ENCODE measurements at places on chromosomes 11 and 22.

DNA sequence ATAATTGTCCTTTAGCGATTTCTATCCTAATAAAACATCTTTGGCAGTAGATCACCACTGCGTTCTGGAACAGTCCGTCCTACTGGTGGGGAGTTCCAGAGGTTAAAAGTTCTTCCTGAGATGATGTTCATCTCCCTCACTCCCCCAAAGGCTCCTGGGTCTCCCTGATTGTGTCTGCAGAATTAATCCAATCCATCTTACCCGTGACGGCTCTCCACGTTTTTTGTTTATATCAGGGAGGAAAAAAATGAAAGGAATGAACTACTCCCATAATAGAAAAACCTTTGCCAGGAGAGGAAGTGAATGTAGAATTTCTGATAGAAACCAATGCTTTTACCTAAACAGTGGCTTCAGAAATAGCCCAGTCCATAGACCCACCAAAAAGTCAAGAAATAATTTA is 81.6 kb downstream of the LARGE1 start:
- no peak for DNase-seq

GRCh38 chr11:71372693-71373657 is 75.2 kb downstream of the DHCR7 start:
- DNase-seq = peak; percentile 26

DNA sequence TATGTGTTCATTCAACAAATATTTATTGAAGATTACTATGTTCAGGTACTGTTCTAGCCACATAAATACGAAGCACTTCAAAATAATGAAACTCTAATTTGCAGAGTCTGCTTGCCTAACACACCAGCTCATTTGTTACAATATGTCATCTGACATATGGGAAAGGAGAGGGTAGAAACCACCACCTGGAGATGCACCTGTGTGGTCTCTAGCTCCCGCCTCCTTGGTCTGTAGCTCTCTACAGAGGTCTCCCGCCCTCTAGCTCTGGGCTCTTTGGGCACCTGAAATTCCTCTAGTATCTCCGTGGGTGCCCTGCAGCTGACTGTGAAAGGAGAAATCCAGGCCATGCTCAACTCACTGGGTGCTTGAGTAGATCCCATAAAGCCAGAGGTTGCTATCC is 51.4 kb upstream of the DBX1 start:
- DNase-seq = no peak

DNA sequence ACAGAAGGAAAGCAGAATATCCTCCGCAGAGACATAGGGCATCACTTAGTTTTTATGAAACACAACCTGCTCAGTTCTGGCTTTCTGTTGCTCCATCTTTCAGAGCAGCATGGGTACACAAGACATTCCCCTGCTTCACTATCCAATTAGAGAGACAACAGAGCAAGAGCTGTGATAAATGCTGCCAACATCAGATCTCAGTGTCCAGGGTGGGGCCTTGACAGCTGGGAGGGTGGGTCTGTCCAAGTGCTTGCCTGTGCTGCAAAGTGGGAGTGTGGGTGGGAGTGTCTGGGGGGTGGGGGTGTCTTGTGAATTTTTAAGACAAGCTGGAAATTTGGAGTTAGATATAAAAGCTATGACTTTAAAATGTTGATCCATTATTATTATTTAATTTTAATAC is 369.6 kb downstream of the TENM4 start:
- no peak for DNase-seq

GRCh38 chr22:33036881-33037280 is 21.3 kb downstream of the SYN3 start:
- DNase-seq = no peak

DNA sequence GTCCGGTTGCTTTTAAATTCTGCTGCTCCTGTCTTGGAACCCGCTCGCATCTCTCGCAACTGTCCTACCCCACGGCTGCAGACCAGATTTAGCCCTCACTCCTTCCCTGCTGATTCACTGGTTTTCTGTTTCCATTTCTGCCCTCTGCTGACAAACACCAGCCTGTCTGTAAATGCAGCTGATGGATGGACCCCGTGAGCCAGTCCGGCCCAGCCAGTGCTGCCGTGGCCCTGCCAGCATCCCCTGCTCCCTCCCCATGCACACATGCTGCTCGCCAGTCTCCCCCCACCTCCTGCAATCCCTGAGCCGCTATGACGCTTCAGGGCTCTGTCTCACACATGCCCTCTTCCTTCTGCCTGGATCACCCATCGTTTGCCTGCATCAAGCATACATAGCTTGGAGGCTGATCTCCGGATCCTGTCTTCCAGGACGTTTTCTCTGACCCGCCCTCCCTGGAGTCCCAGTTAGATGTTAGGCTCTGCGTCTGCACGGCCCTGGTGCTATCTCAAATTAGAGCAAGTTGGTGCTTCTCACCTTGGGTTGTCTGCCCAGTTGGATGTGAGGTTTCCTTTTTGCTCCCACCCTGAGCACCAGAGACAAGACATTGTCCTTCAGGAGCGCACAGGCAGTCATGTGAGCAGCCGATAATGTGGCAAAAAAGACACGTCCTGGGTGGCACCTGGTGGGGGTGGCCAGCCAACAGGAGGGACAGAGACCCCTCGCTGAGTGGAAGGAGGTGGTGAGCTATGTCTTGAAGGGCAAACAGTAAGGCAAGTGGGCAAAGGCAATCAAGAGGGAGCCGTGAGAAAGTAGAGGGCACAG is 4.3 kb upstream of the ACR start:
- DNase-seq = no peak

GRCh38 chr11:71484248-71485062 is 31.5 kb downstream of the NADSYN1 start:
- DNase-seq = no peak

GRCh38 chr11:45649544-45650165 is 15.8 kb downstream of the CHST1 start:
- no peak for DNase-seq

DNA sequence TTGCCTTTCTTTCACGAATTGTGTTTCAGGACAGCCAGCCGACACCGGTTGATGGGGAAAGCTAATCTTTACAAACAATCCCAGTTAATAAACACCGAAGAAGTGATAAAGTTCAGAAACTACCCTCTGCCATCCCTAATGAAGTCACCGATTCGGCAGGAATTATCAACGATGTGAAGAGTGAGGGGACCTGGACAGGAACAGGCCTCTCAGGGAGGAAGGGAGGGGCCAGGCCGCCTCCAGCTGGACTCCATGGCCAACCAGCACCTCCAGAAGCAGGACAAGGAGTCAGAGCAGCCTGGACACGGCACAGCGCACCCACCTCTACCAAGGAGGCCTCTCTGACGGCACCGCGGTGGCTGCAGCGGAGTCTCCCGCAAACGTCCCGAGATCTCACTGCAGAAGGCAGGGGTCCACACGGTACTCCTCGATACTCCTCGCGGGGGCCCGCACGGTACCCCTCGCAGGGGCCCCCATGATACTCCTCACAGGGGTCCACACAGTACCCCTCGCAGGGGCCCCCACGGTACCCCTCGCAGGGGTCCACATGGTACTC is 3.9 kb downstream of the TOLLIP start:
- DNase-seq = no peak

- DNase-seq = no peak
Observed at GRCh38 chr22:18056807-18057474, 20.8 kb upstream of the PEX26 start.

GRCh38 chr11:105142167-105142566 is 2.6 kb upstream of the CARD18 start:
- DNase-seq = no peak

GRCh38 chr22:44383652-44384562 is 71.2 kb upstream of the SHISAL1 start:
- no peak for DNase-seq

- no peak for DNase-seq
Observed at GRCh38 chr11:130623670-130624668, 175.5 kb downstream of the ADAMTS15 start.

GRCh38 chr11:74018331-74019005 is 9.6 kb upstream of the UCP3 start:
- peak; percentile 89 for DNase-seq

- no peak for DNase-seq
Observed at GRCh38 chr11:80136991-80137390, 696.2 kb upstream of the TENM4 start.

DNA sequence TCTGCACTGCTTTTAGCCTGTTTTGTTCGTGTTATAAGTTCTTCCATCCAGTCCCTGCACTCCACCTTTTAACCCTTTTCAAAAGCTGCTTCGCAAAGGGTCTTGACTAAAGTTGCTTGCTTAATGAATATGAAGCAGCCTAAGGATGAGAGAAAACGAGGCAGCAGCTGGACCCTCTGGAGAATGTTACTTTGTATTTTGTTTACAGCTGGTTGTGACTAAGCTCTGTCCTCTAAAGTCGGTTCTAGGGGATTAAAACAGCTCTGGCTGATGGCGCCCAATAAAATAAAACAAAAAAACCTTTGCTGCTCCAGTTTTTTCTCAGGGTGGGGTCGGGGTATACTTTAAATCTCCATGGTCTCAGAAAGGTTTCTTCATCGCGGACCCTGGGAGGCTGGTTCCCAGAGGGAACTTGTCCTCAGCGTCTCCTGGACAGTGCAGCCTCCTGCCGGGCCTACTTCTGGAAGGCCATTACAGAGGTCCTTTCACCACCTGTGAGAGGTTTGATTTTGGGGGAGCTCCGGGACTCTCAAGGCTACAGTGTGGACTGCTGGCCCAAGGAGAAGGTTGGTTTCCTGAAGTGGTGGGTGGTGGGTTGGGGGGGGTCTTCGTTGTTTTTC is 836 bp upstream of the RBM4 start:
- DNase-seq = no peak

- DNase-seq = no peak
Observed at GRCh38 chr11:69878927-69879728, 59.9 kb upstream of the FGF3 start.

GRCh38 chr11:104817973-104818372 is 80.3 kb downstream of the CASP12 start:
- no peak for DNase-seq

- DNase-seq = no peak
Observed at GRCh38 chr22:36497910-36498665, 8.8 kb downstream of the FOXRED2 start.

DNA sequence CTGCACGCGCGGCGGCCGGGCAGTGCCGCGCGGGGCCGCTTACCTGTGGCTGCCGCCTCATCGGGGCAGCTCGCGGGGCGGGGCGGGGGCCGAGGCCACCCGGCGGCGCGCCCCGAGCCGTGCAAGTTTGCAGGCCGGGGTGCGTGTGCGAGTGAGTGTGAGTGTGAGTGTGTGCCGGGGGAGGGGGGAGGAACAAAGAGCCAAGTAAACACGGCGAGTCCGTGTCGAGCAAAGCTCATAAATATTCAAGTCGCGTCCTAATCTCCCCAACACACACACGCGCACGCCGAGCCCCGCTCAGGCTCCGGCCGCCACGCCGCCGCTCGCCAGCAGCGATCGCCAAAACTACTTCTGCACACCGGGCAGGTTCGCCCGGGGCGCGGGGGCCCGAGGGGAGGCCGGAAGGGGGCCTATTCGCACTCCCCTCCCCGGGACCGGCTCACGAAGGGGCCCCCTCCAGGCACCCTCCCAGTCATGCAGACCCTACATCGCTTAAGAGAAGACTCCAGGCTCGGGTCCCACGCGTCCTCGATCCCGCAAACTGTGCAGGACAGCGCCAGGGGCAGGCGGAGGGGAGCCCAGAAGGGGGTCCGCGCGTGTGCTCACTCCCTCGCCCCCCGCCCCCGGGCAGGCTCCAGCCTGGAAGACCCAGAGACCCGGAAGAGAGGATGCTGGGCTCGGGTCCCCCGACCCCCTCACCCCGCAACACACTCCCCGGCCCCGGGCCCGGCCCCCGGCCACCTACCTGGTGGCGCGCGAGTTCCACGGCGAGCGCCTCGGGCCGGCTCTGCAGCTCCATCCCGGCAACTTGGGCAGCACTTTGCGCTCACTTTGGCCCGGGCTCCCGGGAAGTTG is 827 bp downstream of the PHF21B start:
- DNase-seq = no peak

- no peak for DNase-seq
Observed at GRCh38 chr22:26671317-26672059, 14.1 kb downstream of the MIAT start.

Data from HepG2 (cell line).